Putamen (tissue), 1 donor: ENCODE measurements at places on chromosomes 4 and X.
A peak's percentile ranks its signal among the peaks of the same experiment; 100 is the strongest.

- DNase-seq = peak; percentile 3
Measured at GRCh38 chr4:130080872-130081451, 985.0 kb downstream of the C4orf33 start.

- DNase-seq = no peak
Measured at GRCh38 chrX:38102875-38103274, 96.5 kb downstream of the SYTL5 start.

DNA sequence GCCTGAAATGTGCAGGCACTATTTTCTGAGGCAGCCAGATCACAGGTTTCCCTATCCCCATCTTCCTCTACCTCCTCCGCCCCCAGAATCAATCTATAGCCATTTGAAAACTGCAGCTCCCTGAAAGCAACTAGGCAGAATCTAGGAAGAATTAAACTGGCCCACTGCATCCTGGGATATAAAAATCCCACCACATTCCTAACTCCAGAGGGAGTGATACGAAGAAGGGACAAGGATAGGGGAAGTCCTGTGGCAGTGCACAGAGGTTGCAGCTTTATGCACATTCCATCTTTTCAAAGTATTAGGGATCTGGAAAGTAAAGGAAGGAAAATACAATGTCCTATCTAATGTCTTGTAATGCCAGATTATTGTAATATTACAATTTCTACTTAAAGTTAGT, 18.3 kb upstream of the HERC3 start:
- DNase-seq = no peak

DNA sequence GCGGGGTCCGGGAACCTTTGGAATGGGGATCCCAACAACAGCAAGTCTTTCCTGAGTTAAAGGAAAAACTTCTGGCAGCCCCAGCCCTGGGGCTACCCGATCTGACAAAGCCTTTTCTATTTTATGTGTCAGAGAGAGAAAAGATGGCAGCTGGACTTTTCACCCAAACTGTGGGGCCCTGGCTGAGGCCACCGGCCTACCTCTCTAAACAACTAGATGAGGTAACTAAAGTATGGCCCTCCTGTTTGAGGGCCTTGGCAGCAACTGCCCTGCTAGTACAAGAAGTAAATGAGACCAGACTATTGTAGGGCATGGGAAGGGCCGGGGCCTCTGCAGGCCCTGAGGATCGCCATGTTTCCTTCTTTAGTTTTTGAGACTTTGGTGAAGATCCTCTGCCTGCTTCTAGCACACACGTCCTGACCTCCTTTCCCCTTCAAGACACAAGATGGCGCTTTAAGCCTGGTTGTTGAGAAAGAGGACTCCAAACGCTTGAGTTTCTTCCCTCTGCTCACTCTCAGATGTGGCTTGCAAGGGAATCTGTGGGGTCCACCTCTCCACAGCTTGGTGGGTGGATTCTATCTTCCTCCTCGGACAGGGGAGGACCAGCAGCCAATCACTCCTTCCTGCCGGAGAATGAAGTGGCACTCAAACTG, 18.5 kb upstream of the DRD5 start:
- peak; percentile 75 for DNase-seq

- DNase-seq = no peak
Measured at GRCh38 chr4:80619070-80619674, 283.6 kb downstream of the CFAP299 start.

GRCh38 chr4:41443340-41444079, 94.4 kb upstream of the LIMCH1 start:
- no peak for DNase-seq

DNA sequence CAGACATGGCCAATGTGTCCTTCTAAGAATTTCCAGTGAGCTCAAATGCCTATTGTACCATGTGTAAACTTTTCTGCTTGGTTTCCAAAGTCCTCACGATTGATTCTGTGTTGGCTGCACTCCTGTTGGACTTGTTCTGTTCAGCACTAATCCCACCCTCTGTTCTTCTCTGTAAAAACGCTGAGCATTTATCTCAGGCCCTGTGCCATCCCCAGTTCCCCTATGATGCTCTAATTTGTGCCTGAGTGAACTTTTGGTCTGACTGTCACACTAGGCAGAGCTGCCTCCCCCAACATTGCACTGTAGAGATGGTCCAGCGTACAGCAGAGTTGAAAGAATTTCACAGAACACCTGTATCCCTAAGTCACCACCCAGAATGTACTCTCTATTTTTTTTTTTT, 76.1 kb upstream of the STS start:
- no peak for DNase-seq

GRCh38 chrX:49268702-49269009, 937 bp upstream of the PPP1R3F start:
- DNase-seq = no peak

- no peak for DNase-seq
Measured at GRCh38 chr4:159195361-159195769, 92.5 kb downstream of the RAPGEF2 start.
